ENCODE measurements at places on chromosomes 6 and 20.

GRCh38 chr6:106685833-106686232 lies 56.5 kb downstream of the QRSL1 start:
- no peak for DNase-seq

- DNase-seq = peak; percentile 80
Measured at GRCh38 chr6:32885698-32886286, 31.8 kb downstream of the PSMB9 start.

- no peak for DNase-seq
Measured at GRCh38 chr6:42396720-42397119, 55.0 kb downstream of the TRERF1 start.

- DNase-seq = no peak
Measured at GRCh38 chr6:167648501-167649278, 178.0 kb upstream of the AFDN start.

GRCh38 chr6:157460182-157460999 lies 79.4 kb downstream of the ZDHHC14 start:
- no peak for DNase-seq

- DNase-seq = no peak
Measured at GRCh38 chr20:50129662-50130355, 16.9 kb upstream of the UBE2V1 start.

GRCh38 chr20:47464380-47465101 lies 37.1 kb upstream of the NCOA3 start:
- no peak for DNase-seq

GRCh38 chr6:109379711-109380110 lies 2.6 kb downstream of the CD164 start:
- DNase-seq = no peak

DNA sequence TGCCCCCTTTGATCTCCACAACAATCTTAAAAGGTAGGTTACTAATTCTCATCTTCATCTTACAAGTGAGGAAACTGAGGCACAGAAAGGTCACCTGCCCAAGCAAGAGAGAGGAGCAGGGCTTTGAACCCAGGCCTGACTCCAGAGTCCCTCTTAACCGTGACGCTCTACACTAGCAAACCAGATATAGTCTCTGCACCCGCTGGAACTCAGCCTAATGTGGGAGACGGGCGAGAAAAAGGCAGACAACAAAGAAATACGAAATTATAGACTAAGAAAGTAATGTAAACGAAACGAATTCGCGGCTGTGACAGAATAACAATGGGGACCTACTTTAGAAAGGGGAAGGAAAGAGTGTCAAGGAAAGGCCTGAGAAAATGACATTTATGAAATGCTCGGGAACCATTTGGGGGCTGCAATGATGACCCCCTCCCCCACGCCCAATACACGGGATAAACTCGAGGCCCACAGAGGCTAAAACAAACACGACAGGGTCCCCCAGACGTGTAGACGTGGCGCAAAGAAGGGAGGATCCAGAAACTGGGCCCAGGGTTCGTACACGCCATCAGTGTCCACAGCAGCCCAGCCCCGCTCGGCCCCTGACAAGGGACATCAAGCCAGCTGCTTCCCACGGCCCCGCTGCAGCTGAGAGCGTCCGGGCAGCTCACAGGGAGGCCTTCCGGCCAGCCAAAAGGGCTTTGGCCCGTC lies 637 bp downstream of the TRPC4AP start:
- no peak for DNase-seq

- no peak for DNase-seq
Measured at GRCh38 chr20:7758406-7758805, 181.9 kb downstream of the HAO1 start.

GRCh38 chr20:13025181-13025580 lies 16.4 kb downstream of the SPTLC3 start:
- no peak for DNase-seq

DNA sequence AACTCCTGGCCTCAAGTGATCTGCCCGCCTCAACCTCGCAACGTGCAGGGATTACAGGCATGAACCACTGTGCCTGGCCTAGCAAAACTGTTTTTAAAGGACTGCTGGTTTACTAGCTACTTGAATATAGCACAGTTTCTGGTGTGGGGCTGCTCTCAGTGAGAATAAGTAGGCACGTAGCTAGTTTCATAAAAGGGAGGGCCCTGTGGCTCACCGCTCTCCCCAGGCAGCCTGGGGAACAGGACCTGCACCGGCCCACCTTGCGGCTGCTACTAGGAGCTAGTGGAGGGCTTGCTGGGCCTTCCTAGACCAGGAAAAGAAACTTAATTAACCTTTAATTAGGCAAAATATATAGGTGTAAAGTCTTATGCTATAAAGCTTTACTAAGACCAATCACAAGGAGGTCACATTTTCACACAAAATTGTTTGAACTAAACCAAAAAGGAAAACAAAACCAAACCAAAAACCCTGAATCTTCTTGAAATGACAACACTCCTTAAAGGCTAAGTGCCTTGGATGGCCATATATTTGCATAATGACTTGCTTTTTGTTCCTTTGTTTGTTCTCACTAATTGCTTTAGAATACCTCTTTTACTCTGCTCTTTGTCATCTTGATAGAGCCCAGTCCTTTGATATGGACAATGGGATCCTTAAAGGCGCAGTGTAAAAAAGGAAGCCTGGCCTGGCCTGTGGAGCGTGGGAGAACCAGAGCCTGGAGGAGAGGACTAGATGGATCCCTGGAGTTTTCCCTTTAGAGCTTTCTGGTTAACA lies 69.5 kb upstream of the SAMD5 start:
- no peak for DNase-seq

- DNase-seq = peak; percentile 5
Measured at GRCh38 chr6:151004383-151005024, 139.0 kb downstream of the MTHFD1L start.

DNA sequence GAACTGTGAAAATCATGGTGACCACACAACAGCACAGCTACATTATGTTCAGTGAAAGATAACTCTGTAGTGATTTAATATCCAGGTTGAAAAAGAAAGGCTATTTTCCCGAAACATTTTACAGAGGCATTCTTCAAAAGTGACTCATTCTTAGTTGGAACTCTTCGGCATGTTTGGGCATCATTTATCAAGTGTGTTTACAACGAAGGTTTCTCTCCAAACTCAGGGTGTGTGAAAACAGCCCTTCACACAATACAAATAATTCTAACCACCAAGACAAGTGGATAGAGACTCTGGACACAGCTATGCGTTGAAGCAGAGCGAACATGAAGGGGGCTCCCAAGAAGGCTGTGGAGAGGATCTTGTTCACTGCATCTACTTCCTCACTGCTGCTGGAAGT lies 57.6 kb downstream of the CBLN4 start:
- no peak for DNase-seq

DNA sequence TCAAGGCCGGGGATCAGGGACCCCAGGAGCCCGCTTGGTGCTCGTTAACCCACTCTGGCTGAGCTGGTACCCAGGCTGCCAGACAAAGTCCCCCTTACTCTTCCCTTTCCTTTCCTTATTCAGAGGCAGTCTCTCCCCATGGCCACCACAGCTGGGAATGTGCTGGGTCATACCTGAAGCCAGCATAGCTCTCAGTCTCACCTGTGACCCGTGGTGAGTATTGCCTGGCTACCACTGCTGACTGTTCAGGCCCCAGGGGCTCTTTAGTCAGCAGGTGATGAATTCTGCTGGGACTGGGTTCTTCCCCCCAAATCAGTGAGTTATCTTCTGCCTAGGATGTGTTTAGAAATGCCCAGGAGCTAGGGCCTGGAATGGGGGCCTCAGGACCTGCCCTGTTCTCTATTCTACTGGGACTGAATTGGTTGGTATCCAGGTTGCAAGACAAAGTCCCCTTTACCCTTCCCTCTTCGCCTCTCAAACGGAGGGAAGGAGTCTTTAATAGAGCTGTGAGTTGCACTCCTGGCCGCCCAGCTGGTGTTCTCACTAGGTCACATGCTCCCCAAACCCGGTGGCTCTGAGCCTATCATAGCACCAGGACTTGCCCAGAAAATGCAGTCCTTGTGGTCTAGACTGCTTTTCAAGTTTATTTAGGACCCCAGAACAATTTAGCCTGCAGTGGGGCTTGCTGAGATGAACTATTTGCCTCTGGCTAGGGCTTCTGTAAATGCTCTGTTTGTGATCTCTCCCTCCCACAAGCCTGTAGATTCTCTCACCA lies 64.6 kb downstream of the MYO6 start:
- DNase-seq = no peak

GRCh38 chr20:13995086-13995665 lies at the start of gene MACROD2:
MACROD2 (plus strand) TSS chr20:13995516.
- peak; percentile 8 for DNase-seq

DNA sequence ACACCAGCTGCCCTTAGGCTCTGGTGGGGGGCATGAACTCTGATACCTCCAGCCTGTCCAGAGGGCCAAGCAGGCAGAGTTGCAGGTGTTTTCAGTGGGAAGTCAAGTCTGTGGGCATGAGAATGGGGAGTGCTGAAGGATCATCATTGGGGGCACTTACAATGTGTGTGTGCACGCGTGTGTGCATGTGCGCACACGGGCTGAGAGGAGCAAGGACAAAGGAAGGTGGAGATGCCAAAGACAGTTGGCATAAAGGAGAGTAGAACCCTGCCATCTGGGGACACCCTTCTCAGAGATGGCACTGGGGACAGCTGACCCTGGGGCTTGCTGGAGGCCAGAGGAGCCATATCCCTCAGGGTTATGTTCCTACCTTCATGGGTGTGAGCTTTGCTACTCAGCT lies 408.4 kb upstream of the CHD6 start:
- DNase-seq = no peak

DNA sequence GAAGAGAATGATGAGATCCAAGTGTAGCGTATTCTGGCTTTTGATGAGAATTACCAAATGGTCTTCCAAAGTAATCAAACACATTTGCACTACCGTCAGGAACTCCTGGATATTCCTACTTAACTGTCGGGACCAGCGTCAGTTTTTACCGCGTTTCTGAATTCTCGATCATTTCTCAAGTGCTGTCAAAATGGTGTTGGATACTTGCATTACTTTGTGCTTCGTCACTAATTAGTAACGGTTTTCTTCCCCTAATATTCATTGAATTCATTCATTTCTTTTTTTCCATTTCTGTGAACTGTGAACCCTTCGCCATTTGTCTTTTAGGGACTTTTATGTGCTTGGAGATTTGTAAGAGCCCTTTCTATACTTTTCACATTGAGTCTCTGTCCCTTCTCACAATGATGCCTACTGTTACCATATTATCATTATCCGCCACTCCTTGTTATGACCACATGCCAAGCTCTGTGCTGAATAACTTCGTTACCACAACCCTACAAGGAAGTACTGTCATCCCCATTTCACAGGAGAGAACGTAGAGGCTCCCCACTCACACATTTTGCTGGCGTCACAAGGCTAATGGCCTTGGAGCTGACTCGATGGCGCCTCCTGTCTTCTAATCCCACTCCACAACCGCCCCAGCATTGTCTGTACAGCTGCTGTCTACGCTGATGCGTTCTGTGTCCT lies 74.2 kb upstream of the QKI start:
- DNase-seq = no peak

GRCh38 chr6:151269321-151269995 lies 29.7 kb downstream of the AKAP12 start:
- no peak for DNase-seq

DNA sequence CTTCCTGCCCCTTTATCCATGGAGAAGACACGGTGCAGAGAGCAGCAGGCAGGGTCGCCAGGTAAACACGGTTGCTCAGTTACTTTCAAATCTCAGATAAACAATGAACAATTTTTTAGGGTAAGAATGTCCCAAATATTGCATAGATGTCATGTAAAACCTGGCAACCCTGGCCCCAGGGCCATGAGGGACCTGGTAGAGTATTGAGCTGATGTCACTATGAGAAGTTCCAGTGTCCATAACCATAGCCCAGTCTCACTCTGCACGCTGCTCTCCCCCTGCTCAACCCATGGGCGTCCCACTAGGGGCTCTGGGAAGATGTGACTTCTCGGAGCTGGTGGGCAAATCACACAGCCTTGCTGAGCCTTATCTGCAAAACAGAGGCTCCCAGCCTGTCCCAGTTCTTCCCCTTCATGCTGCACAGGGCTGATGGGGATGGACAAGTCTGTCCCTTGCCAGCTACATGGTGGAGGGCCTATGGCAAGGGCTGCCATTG lies 71.3 kb upstream of the TOP1 start:
- no peak for DNase-seq

DNA sequence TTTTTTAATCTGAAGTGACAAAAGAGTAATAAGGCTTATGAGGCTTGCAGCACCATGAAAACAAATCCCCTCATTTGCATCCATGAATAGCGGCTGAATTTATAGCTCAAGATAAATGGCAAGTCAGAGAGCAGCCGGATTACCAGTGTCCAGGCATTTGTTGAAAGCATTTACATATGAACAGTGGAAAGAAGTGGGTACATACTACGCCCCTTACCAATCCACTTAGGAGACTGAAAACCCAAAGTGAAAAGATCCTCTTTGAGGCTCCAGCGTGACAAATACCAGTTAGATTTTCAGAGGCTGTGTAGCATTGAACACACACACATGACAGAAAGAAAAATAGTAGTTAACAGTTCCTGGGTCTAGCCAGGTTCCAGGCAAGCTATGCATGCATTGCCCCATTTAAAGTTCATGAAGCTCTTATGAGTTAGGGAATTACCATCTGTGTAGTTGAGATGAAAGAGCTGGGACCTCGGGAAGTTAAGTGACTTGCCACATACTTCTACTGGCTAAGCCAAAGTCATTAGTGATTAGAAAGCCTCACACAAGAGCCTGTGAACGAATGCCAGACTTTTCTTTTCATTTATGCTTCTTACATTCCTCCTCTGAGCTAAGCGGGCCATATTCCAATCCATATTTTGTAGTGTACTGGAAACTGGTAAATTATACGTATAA lies 28.3 kb upstream of the NHSL1 start:
- DNase-seq = no peak

- no peak for DNase-seq
Measured at GRCh38 chr20:59019217-59019616, at the start of gene TUBB1. TUBB1 (plus strand) TSS chr20:59019429; CDS start chr20:59019523, 94 bp downstream.

- DNase-seq = no peak
Measured at GRCh38 chr20:49799698-49800097, 12.9 kb upstream of the SLC9A8 start.

DNA sequence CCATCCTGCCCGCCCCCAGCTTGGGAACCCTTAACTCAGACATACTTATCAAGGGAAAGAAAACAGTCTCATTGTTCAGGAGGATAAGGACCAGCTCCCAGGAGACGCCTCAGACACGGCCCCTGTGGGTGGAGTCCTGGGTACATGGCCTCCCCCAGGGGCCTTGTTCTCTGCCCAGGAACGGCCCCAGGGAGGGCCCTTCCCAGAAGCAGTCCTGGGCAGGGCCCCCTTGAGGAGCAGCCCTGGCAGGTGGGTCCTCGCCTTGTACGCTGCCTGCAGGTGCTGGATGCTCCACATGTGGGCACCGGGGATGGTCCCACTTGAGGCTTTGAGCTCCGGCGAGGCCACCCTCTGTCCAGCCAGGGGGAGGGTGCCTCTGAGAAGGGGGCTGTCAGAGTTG lies 4.5 kb upstream of the GATA5 start:
- DNase-seq = no peak

Data from CD4-positive, alpha-beta T cell treated with Interleukin-2 at 100 ng/mL for 4 hours (primary cell).